ENCODE measurements at places on chromosomes 13 and 19.
A peak's percentile ranks its signal among the peaks of the same experiment; 100 is the strongest.

DNA sequence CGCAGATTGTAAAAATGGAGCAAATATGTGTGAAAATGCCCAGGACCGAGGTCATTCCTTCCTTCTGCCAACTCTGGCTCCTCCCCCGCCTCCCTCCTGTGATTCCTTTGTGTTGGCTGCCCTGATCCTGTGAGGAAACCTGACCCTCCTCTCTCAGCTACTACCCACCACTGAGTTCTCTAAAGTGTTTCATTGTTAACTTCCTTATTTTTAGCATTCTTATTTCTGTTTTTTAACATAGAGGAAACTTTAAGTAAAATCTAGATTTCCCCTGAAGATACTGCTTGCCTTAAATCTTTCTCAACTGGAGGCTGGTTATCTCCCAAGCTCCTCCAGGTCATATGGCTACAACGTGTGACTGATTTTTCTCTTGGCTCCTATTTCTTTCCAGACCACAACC lies 21.7 kb upstream of the FBXL3 start:
- no peak for DNase-seq

- no peak for DNase-seq
These were observed 17.3 kb upstream of the AKT2 start for GRCh38 chr19:40302224-40303011.

DNA sequence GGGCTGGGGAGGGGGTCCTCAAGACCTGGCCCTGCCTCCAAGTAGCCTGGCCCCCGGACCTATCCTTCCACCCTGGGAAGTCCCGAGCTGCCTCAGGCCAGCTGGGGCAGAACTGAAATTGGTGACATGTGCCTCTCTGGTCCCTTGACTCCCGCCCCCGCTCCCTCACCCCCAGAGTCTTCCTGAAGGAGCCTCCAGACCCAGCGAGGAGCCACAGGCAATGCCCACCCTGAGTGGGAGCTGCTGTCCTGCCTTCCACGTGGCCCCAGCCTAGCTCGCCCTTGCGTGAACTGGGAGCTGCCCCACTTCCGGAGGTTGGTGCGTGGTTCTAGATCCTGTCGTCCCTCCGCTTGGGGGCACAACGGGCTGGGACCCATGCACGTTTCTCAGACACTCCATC lies 34.6 kb downstream of the CEBPA start:
- DNase-seq = no peak

- DNase-seq = no peak
These were observed 38.3 kb downstream of the NDFIP2 start for GRCh38 chr13:79519255-79519654.

DNA sequence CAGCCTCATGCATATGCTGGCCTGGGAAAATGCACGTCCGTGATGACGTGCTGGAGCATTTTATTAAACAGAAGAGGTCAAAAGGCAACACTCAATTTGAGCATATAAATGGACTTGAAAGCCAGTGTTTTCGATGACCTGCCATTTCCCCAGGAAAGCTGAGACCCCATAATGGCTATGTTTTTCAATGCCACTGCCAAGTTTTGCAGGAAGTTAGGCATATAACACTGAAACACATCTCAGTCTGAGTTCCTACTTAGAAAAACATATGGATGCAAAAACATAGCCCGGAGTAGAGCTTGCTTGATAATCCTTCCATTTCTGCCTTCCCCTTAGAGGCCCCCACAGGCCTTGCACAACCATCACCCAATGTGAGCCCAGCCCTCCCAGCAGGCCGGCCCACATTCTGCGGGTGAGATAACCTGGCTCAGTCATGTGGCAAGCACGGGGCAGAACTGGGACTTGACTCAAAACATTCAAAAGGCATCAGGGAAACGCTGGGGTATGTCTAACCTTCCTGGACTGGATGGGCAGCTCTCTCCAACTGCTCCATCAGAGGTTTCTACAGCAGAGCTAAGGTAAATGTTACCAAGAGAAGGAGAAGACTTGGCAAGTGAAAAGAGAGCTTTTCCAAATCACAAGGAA lies 24.9 kb downstream of the EPS15L1 start:
- peak; percentile 56 for DNase-seq

Measured in skin of body (tissue), 3 donors.